ENCODE measurements at places on chromosomes 2 and 18.

GRCh38 chr2:163838890-163839289 lies 103.1 kb upstream of the FIGN start:
- no peak for DNase-seq

DNA sequence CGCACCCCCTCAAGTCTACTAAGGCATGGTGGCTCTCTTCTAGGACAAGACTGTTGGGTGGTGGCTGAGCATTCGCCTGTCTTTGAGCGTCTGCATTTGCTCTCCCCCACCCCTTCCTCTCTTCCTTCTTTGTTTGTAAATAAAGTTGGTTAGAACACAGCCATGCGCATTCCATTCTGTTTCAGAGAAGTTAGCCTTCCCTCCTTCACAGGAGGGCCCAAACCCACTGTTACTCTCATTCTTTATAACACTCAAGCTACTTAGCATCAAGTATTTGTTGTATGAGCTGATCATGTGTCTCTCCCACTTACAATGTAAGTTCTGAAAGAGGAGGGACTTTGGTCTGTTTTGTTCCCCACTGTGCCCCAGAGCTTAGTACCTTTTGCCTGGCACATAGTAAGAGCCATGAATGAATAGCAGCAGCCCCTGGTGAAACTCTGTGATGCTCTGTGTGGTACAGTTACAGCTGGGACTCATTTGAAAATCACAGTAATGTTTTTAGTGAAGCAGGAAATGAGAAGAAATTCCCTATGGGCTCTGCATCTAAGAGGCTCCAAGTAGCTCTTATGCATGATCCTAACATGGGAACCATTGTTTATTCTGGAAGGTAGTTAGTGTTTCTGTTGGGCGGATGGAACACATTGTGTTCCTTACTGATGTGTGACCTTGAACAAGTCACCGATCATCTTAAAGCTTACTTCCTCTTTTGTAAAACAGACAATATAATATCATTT lies 7.7 kb downstream of the MGAT5 start:
- no peak for DNase-seq

GRCh38 chr2:174522553-174522952 lies 35.7 kb upstream of the GPR155 start:
- no peak for DNase-seq

DNA sequence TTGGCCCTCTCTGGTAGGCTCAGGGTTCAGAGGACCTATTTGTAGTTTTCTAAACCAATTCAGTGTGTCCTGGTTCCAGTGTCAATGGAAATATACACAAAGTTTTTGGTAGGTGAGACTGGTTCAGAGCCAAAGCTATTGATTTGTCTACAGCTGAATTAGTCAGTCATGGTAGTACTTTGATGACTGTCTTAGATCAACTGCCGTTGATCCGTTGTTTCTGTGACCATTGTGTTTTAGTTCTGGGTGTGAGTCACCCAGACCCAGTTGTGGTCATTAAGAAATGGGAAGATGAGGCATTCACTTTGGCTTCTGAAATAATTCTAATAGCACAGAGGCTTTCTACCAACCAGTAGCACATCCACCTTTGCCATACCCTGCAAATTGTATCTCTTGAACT lies 16.0 kb upstream of the RPE start:
- DNase-seq = no peak

Measured in right hindlimb (tissue), 1 donor.